Urinary bladder (tissue), 4 donors: ENCODE measurements at places on chromosomes 3 and 15. TPM values are rescaled to one million over a fixed set of nuclear protein-coding genes. Genes with fewer than 3 reads are reported as not detected.

The MKRN2 gene
- 33.6 TPM for total RNA-seq

The CLRN1 gene
- total RNA-seq, result not detected

The ZBTB47 gene
- 17.1 TPM for total RNA-seq

The TMIE gene
- total RNA-seq, result 0.26 TPM

The GASK1A gene
- total RNA-seq, result 25.1 TPM

The COPS2 gene
- 139 TPM for total RNA-seq

The SLC7A14 gene
- 1.8 TPM for total RNA-seq

The CFAP100 gene
- not detected for total RNA-seq

The GOLGA8G gene
- total RNA-seq, result not detected

The ALS2CL gene
- 10.4 TPM for total RNA-seq

The SI gene
- not detected for total RNA-seq

The GJD2 gene
- total RNA-seq, result 0.16 TPM

The GATM gene
- total RNA-seq, result 83.8 TPM

The RPS27L gene
- 48.1 TPM for total RNA-seq

- no peak for DNase-seq
Measured at GRCh38 chr3:20091331-20092047, 51.2 kb downstream of the KAT2B start.

DNA sequence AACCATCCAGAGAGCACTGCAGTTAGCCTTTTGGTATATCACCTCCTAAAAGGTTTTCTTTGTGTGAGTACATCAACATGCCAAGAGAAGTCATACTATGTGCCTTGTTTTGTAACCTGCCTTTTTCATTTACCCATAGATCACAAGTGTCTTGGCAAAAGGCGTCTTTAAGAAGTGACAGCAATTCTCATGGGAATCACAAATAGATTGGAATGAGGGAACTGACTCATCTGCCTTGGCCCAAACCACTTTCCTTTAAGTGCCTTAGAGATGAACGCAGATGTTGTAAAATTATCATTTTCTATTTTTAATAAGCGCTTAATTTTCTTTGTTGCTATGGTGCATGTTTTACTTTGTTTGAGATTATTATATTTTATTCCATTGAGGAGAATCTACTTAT, 20.7 kb upstream of the POMGNT2 start:
- DNase-seq, result no peak

DNA sequence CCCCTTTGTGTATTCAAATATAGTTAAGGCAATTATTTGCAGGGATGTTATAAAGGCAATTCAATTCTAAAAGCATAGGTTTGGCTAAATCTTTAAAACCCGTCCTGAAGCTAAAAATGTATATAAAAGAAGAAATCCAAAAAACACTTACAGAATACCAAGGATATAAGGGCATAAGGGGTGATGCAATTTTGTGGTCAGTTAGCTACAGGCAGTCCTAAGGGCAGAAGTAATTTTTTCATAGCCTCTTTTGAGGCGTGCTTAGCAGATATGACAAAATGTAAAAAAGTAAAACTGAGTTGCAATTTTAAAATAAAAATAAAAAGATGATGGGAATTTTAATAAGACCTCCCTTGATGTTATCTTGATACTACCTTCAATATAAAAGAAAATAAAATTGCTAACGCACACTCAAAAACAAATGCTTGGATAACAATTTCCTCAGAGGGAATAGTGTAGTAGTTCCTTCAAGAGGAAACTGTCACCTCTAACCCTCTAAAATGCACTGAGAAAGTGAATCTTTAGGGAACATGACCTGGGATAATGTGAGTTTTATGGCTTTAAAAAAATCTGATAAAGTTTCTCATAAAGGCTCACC, 104.2 kb downstream of the MYH15 start:
- DNase-seq, result no peak

DNA sequence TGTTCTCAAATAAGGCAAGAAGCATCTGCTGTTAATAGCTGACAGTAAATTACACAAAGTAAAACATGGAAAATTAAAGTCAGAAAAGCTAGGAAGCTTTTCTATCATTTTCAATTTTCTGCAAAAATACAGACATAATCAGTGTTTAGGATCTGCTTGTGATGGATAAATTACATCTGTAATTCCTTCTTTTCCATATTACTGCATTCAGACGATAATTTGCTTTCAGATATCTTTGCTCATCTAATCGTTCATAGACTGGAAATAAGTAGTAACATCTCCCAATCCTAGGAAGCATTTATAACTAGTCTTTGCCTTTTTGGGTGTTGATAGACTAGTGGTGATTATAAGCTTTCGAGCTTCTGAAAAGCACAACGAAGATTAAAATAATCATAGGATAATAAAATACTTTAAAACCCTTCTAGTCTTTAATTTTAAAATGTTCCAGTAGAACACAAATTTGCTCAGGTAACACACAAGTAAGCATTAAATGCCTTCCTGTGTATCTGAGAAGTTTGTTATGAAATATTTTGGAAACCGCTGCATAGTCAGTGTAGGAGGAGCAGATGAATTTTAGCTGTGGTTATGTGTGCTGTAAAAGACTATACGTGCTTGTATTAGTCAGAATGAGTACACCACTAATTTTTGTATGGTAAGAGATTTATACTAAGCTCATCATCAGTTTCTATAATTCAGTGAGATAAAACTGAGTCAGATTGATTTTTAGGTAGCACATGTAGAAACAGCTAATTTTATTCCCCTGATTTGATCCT, 41.0 kb downstream of the MBNL1 start:
- no peak for DNase-seq

- no peak for DNase-seq
Measured at GRCh38 chr15:47872869-47873432, 155.6 kb downstream of the SEMA6D start.

- DNase-seq, result no peak
Measured at GRCh38 chr3:56192001-56192400, 276.3 kb downstream of the ERC2 start.

DNA sequence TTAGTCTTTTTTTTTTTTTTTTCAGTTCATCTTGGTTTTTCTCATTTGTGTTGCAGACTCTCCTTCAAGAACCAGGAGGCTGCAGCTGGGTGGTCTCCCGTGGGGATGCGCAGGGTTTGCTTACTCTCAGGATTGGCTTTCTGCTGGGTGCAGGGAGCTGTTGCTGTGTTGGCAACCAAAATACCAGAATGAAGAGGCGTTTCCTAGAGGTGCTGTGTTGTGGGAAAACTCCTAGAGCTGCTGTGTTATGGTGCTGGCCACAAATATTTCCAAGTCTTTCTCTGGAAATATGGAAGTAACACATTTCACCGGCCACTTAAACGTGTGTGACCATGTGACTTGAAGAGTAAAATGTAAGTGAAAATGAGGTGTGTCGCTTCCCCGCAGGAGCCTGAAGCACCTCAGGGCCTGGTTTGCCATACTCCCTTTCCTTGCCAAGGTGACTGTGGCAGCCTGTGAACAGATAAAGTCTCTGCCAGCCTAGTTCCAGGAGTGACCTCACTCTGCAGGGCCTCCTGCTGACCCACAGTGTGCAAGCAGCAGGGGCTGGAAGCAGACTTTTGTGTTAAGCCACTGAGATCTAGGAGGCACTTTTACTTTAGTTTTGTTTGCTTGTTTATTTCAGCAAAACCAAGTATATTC, 258.9 kb downstream of the ADAMTS17 start:
- no peak for DNase-seq

DNA sequence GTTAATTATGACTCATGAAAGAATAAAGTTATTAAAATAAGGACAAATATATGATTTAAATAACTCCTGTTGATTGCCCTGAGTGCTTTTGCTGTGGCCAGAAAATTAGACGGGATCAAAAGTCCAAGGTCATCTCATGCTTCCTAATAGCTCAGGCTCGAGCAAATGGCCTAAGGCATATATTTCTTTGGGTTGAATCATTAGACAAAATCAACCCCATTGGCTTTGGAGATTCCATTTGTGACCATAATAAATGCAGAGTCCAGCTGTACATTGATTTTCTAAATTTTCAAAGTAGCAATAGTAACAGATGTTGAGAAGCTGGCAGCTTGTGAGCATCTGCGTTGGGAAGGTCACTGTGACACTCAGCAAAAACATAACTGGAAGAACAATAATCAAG, 464.5 kb upstream of the TGFBR2 start:
- DNase-seq, result no peak

GRCh38 chr3:63992516-63993209, 30.6 kb downstream of the PSMD6 start:
- no peak for DNase-seq

DNA sequence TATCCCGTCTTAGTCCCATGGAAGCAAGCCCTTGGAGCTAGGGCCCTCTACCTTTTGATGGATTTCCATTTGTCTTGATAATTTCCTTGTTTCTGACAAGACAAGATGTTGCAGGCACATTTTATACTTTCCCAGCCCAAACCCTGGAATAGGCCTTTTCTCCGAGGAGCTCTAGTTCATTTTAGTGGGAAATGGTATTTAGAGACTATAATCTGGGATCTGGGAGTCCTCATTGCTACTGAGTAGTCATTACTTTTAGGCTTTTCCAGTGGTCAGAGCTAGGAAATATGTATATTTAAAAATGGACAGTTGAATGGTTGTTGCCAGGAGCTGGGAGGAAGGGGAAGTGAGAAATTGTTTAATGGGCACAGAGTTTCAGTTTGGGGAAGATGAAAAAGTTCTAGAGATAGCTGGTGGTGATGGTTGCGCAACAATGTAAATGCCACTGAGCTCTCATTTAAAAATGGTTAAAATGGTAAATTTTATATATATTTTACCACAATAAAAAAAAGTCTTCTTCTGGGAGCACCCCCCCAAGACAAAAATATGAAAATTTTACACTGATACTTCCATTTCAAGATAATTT, 31.6 kb downstream of the MLH1 start:
- DNase-seq, result no peak

- DNase-seq, result no peak
Measured at GRCh38 chr15:31131853-31132375, 30.4 kb upstream of the TRPM1 start.

- no peak for DNase-seq
Measured at GRCh38 chr3:44682182-44682896, 30.1 kb upstream of the ZNF502 start.

GRCh38 chr3:47425959-47426358, 45.1 kb downstream of the PTPN23 start:
- no peak for DNase-seq

DNA sequence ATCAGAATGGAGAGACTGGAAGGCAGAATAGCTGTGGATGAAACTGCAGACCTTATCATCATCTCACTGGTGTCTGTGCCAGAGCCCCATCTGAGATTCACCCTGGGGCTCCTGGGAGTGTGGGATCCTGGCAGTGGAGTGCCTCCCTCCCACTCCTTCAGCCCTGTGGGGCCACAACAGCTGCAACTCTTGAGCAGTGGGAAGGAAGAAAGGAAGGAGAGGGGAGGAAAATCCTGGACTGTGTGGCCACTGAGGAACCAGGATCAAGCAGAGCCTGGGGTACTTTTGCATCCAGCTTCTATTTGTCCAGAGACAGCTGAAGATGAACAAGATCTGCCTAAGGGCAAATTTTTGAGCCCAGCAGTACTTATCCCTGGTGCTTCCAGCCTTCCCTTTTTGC, 13.1 kb upstream of the ALDH1A2 start:
- no peak for DNase-seq

- DNase-seq, result no peak
Measured at GRCh38 chr3:43695443-43695842, 4.7 kb downstream of the ABHD5 start.

- DNase-seq, result peak; percentile 37
Measured at GRCh38 chr3:16825617-16826204, 59.0 kb upstream of the PLCL2 start.

DNA sequence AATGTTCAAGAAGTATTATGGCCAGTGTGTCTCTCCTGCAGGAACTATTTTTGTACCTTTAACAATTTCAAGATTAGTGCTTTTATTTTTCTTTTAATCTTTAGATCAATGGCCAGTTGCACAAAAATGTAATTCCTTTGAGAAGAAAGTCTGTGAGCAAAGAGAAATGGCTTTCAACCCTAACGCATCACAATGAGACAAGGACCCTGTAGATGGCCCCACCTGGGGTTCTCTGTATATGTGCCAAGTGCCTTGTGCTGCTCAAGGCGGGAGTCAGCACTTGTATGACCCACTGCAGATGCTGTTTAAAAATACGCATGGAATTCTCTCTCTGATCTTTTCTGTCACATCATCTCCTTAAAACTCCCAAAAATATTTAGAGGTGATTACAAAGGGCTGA, 453.4 kb downstream of the OCA2 start:
- DNase-seq, result no peak

DNA sequence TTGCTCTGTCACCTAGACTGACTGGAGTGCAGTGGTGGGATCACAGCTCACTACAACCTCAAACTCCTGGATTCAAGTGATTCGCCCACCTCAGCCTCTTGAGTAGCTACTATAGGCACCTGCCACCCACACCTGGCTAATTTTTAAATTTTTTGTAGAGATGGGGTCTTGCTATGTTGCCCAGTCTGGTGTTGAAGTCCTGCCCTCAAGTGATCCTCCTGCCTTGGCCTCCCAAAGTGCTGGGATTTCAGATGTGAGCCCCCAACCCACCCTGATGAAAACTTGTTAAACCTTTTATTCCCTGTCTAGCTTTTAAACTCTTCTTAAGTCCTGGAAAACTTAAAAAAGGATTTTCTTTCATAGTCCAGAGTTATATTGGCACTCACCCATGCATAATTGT, 2.6 kb downstream of the ECT2 start:
- DNase-seq, result no peak

GRCh38 chr15:61527836-61528580, 298.9 kb upstream of the RORA start:
- no peak for DNase-seq

GRCh38 chr15:47794252-47794914, 77.1 kb downstream of the SEMA6D start:
- DNase-seq, result no peak

DNA sequence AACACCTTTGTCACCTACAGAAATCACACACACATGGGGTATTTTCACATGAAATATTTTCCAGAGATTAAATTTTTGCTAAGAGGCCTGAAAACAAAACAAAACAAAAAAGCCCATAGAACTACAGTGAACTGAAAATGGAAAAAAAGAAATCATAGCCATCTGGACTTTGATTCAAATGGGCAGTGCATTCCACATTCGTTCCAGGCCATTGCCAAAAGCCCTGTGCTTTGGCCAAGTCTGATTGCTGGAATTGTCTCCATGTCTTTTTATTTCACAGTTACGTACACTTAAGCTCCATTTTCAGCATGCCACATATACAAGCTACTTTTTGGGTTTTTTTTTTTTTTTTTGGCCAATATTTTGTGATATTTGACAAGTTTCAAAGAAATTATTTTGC, 47.1 kb downstream of the TFG start:
- no peak for DNase-seq

GRCh38 chr3:120168611-120169010, 74.4 kb upstream of the GSK3B start:
- DNase-seq, result no peak

GRCh38 chr3:46503200-46503874, 5.6 kb downstream of the RTP3 start:
- DNase-seq, result no peak

DNA sequence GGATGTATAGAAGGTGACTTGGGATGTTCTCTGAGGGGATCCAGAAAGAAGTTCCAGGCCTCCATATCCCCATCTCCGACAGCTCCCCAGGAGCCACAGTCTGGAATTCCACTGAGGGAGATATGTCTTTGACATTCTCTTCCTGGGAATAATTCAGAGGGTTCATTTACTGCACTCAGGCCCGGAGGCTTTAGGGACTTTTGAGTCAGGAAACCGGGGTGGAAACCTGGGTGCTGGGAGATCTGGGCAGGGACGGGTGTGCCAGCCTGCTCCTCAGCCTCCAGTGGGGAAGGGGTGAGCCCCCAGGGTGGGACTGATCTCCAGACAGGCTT, 147.7 kb downstream of the SMAD6 start:
- no peak for DNase-seq

- DNase-seq, result no peak
Measured at GRCh38 chr3:17356585-17356984, 385.8 kb downstream of the TBC1D5 start.
